ENCODE measurements at places on chromosomes 2 and 18. TPM values are rescaled to one million over a fixed set of nuclear protein-coding genes. Genes with fewer than 3 reads are reported as not detected.

The YWHAQ gene
- 174 TPM for polyA plus RNA-seq

The CROCC2 gene
- 0.20 TPM for polyA plus RNA-seq

The DES gene
- 5,672 TPM for polyA plus RNA-seq

The EFR3B gene
- polyA plus RNA-seq: 5.9 TPM

The CD8B2 gene
- polyA plus RNA-seq: 0.04 TPM

The CCNYL1 gene
- polyA plus RNA-seq: 8.7 TPM

The PARD3B gene
- 6.8 TPM for polyA plus RNA-seq

The ZSWIM2 gene
- polyA plus RNA-seq: not detected

The KCNJ3 gene
- 0.54 TPM for polyA plus RNA-seq

The LYG1 gene
- 2.8 TPM for polyA plus RNA-seq

The IAH1 gene
- 53.0 TPM for polyA plus RNA-seq

The HOXD13 gene
- not detected for polyA plus RNA-seq

The AGXT gene
- polyA plus RNA-seq: not detected

The UCN gene
- polyA plus RNA-seq: 1.9 TPM

The CGREF1 gene
- polyA plus RNA-seq: 1.0 TPM

The REG1B gene
- polyA plus RNA-seq: not detected

The CDK15 gene
- 0.99 TPM for polyA plus RNA-seq

The CTNNA2 gene
- 0.52 TPM for polyA plus RNA-seq

The REG3A gene
- not detected for polyA plus RNA-seq

The TXNDC2 gene
- 0.05 TPM for polyA plus RNA-seq

The ARHGEF33 gene
- 1.5 TPM for polyA plus RNA-seq

The FAM124B gene
- 9.2 TPM for polyA plus RNA-seq

The ALPP gene
- not detected for polyA plus RNA-seq

The MAP2 gene
- polyA plus RNA-seq: 10.5 TPM

The HOXD11 gene
- polyA plus RNA-seq: not detected

The CAMKMT gene
- 4.8 TPM for polyA plus RNA-seq

The POTEJ gene
- 0.06 TPM for polyA plus RNA-seq

The METTL21A gene
- polyA plus RNA-seq: 14.0 TPM

The KIF5C gene
- 1.6 TPM for polyA plus RNA-seq

The GNLY gene
- polyA plus RNA-seq: 0.99 TPM

The IKZF2 gene
- polyA plus RNA-seq: 4.4 TPM

The AOX1 gene
- polyA plus RNA-seq: 0.67 TPM

The ICA1L gene
- 13.5 TPM for polyA plus RNA-seq

The EVX2 gene
- polyA plus RNA-seq: not detected

The NDC80 gene
- 8.5 TPM for polyA plus RNA-seq

The GRB14 gene
- 1.3 TPM for polyA plus RNA-seq

The NXPH2 gene
- polyA plus RNA-seq: 13.0 TPM

The MTLN gene
- 50.5 TPM for polyA plus RNA-seq

The RIT2 gene
- polyA plus RNA-seq: not detected

The IL37 gene
- polyA plus RNA-seq: not detected

The FTCDNL1 gene
- polyA plus RNA-seq: 1.4 TPM

The EPB41L3 gene
- polyA plus RNA-seq: 107 TPM

The PFN4 gene
- polyA plus RNA-seq: 0.94 TPM

The MAP3K19 gene
- polyA plus RNA-seq: not detected
